ENCODE measurements at places on chromosomes 3 and 15.

GRCh38 chr15:74024687-74025086 is 30.2 kb downstream of the PML start:
- no peak for DNase-seq

GRCh38 chr3:136351905-136352304 is 101.8 kb downstream of the PCCB start:
- no peak for DNase-seq

GRCh38 chr15:69410248-69410874 is 3.8 kb upstream of the KIF23 start:
- no peak for DNase-seq

GRCh38 chr3:185527364-185527763 is 25.0 kb downstream of the LIPH start:
- DNase-seq: no peak

- no peak for DNase-seq
Observed at GRCh38 chr3:47573190-47574172, 5.2 kb downstream of the CSPG5 start.

GRCh38 chr15:71294251-71294910 is 179.1 kb downstream of the THSD4 start:
- DNase-seq: no peak

GRCh38 chr3:50028346-50028745 is 60.4 kb upstream of the RBM5 start:
- no peak for DNase-seq

DNA sequence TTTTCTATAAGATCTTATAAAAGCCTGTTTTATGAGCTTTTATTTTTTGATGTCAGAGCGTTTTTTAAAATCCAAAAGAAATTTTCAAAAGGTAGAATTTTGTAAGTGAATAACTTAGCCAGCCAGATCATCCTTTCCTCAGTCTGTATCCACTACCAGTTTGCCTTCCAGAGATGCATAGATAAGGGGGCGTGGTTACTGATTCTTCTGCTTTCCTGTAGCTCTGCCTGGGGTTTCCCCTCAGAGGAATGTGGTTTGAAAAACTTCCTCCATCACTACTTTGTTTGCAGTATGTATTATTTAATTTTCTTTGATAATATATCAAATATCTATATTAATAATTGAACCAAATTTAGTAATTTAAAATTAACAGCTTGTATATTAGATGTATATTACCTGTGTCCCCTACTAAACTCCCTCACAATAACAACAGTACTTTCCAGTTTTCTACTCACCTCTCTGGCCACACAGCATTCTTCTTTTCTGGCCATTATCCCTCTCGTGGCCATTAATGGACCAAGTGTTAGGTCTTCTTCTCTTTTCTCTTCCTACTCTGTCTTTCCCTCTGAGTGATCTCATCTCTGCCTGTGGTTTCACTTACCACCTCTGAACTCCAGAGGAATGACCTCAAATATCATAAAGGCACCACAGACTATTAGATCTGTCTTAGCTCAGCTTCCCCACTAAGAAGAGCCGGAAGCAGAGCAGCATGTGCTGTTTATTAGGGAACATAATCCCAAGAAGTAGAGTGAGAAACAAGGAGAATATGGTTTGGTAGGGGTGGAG is 239.7 kb downstream of the UBE2E2 start:
- DNase-seq: no peak

DNA sequence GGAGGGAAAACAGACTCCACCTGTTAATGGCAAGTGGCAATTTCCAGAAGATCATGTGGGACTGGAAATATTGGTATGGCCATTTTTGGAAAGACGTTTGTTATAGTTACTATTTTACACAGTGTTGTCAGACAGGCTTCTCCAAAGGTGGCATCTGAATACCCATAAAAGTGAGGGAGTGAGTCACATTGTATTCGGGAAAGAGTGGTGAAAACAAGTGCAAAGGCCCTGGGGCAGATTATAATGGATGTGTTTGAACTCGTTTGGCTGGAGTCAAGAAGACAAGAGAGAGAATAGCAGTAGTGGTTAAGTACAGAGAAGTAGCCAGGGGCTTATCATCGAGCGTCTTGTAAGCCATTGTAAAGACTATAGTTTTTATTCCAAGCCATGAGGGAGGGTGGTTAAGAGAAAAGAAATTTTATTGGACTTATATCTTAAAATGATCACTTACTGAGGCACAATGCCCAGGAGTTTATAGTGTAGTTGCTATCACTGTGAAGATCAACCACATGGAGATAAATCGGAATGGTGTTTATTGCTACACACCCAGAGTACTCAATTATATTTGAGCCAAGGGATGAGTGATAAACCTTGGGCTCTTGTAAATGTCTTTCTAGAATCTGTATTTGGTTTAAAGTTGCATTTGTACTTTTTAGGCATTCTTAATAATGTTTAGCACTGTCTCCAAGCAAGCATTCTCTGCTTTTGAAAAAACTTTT is 212.8 kb upstream of the KBTBD8 start:
- DNase-seq: no peak

DNA sequence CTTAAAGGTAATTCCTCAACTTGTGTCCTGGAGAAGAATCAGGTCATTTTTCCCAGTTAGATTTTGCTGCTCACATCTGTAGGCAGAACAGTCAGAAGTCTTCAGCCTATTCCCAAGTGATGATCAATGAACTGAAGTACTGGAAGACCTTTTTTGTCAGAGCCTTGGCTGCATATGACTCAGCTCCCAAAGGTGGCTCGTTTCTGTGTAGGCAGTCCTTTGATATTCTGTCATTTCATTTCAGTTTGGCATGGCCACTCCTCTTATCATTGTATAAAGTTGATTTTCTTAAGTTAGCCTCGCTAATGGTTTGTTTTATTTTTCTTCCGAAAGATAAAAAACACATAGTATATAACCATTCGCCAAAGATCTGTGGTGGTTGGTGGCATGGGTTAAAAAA is 90.7 kb downstream of the KLHL25 start:
- no peak for DNase-seq

DNA sequence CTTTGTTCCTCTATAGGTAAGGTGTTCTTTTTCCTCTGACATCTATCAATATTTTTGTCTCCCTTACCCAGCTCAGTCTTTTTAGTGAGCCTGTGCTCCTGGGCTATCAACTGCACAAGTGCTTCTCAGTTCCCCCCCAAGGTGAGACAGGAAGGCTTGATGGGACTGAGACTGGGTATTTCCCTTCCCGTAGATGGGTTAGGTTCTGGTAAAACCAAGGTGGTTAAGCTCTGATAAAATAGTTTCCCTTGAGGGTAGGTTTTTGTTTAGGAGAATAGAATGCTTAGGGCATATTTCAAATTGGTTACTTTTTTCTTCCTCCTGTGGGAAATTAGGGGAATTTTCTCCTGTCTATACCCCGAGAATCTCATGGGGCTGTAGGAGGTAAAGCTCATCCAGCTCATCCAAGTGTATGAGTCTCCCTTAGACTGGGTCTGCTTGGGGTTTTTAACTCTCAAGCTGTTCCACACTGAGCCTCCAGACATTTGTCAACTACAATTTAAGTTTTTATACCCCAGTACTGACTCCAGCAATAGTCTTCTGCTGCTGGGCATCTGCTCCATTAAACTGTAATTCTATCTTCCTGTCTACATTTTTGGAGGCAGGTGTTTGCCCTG is 44.9 kb downstream of the OXSR1 start:
- DNase-seq: no peak

DNA sequence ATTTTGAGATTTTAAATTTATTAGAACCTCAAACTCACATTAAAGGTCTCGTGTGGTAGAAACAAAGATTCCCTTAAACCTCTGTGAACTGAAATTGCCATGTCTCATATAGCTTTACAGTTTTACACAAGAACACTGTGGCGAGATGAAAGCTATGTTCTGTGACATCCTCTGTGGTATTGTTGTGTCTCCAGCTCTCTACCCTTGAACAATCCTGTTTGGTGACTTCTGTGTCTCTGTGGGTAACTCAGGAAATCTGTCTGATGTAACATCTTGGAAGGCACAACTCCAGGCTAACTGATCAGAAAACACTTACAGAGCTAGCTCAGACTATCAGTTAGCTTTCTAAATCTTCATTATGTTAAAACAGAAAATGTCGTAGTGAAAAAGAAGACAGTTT is 318.8 kb upstream of the GBE1 start:
- DNase-seq: no peak

DNA sequence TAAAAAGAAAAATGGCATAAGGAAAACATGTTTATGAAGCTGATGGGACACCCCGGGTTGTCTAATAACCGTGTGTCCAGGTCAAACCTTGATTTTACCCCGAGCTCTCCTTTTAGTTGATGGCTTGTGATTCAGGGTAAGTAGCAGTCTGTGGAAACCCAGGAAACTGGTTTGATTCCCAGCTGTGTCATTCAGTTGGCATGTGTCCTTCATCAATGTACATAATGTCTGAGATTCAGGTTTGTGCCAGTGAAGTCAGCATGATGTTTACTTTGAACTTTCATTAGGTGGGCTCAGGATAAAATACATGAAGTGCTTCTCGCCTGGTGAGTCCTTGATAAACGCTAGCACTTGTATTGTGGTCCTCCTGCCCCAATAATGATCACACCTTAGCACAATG is 4.3 kb upstream of the COPG1 start:
- DNase-seq: no peak

DNA sequence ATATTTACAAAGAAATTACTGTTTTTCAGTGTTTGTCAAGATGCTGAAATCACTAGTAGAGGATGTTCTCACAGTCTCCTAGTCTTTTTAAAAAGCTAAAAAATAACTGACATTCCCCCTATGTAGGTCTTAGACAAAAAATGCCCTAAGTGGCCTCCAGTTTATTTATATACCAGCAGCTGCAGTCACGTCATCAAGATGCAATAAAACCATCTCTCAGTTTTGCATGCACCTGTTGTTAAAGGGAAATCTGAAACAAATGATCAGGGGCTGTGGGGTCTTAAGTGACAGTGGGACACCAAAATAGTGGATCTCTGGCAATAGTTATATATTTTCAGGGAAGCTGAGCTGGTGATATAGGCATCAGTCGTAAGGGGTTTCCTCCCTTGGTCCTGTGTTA is 146.5 kb upstream of the ARPP21 start:
- DNase-seq: no peak

DNA sequence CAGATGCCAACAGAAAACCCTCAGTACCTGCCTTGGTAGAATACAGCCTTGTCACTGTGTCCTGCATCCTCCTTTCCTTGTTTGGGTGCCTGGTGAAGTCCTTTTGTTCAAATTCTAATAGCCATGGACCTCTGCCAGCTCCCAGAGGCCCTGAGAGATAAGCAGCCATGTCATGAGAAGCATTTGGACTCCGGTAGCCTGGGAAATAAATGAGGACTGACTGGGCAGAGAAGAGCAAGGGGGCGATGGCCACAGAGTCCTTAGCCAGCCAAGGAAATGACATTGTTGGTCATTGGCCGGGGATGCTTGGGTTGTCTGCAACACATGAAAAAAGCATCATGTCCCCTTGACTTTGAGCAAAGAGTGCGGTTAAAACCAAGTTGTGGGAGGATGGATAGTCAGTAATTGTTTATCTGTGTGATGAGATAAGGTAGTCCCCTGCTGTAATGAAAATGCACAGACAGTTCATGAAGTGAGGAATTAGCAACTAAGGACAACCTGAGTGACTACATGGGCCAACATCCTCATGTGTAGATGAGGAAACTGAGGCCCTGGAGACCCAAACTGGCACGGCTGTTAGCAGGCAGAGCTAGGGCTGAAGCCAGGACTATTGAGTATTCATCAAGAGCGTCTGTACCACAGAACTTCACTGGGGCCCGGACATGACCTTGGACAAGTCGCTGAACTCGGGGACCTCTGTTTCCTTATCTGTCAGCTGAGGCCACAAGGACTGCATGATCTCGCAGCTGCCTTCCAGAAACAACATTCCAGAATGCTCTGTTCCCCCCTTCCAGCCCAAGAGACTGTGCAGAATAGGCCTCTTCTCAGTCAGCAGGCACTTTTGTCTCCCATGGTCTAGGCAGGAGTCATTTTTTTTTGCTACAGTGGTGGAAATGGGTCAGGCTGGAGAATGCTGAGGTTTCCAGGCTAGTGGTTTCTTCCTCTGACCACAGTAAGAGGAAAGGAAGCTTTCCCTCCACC is 90.5 kb upstream of the CTDSPL start:
- DNase-seq: no peak

DNA sequence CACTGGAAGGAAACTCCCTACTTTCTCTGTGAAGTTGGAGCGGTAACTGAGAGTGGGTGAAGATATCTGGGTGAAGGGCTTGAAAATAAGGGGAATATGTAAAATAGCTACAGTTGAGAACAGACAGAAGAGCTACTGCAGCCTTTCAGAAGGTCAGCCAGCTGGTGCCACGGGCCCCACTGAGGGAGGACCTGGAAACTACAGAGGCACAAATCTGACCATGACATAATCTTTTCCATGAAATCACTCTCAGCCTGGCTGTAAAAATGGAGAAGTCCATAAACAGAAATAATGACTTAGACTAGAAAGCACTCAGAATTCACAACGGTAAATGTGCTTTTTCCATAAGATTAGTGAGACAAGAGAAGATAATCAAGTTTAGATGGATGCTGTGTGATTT is 46.4 kb downstream of the ST3GAL6 start:
- no peak for DNase-seq

DNA sequence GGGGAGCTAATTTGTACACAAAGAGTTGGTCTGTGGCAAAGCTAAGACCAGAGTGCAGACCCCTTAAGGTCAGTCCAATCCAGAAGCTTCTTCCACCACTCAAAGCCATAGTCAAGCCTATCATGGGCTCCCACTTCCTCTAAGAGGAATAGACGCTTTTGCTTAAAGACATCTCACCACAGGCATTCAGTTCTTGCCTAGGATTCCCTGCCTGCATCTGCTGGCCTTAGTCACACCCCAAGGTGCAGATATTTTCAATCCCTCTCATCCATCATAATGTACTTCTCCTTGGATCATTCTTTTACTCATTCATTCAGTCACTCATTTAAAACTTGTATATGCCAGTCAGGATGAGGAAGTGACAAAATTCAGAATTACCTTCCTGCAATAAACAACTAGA is 179.6 kb upstream of the STT3B start:
- no peak for DNase-seq

- no peak for DNase-seq
Observed at GRCh38 chr3:37163262-37164015, 10.9 kb downstream of the LRRFIP2 start.

GRCh38 chr3:130853581-130853980 is 40.3 kb upstream of the ATP2C1 start:
- no peak for DNase-seq

DNA sequence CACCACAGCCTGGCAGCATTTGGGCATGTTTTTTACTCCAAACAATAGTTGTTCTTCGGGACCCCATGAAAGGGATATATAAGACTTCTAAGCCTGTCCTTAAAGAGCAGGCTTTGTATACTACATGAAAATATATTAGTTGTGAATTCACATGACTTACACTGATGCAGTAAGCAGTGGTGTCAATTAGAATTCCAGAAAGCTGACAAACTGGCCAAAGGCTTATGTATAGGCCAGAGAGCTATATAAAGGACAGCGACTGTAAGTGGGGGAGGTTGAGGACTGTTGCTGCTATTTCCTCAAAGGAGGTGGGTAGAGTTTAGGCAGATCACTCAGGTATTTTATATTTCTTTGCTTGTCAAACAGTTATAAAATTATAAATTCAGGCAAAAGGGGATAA is 24.8 kb downstream of the KPNA4 start:
- no peak for DNase-seq

GRCh38 chr3:172915911-172916514 is 165.5 kb downstream of the ECT2 start:
- DNase-seq: no peak

- DNase-seq: no peak
Observed at GRCh38 chr3:160090653-160091052, 102.0 kb downstream of the IL12A start.
